ENCODE measurements at places on chromosomes 4 and X. TPM values are rescaled to one million over a fixed set of nuclear protein-coding genes. Genes with fewer than 3 reads are reported as not detected.

The PLS3 gene
- total RNA-seq = 2.6 TPM

The WAS gene
- 89.8 TPM for total RNA-seq

The TRIM75 gene
- not detected for total RNA-seq

The CYP4V2 gene
- total RNA-seq = 6.9 TPM

The CLTRN gene
- total RNA-seq = 0.52 TPM

The ALG13 gene
- total RNA-seq = 48.1 TPM

The SPANXN3 gene
- total RNA-seq = not detected

The AIFM1 gene
- 60.1 TPM for total RNA-seq

The USP17L15 gene
- total RNA-seq = not detected

The MAGEC3 gene
- not detected for total RNA-seq

GRCh38 chrX:16212024-16212423, 44.7 kb downstream of the MAGEB17 start:
- no peak for DNase-seq

DNA sequence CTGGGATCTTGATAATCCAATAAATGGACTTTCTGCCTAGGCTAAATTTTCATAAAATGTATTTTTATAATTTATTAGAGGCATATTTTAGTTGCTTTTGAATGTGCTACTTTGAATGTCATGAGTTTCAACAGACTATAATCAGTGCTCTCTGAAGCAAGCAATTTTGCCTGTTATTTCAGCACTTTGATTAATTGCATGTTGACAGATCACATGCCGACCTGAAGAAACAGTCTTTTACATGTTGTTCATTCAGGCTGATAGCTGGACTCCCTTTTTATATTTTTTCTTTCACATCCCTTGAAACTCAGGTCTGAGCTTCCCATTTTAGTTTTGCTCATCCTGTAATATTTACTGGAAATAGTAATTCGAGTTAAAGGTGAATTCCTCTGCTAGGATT, 341.0 kb downstream of the NAP1L3 start:
- no peak for DNase-seq

DNA sequence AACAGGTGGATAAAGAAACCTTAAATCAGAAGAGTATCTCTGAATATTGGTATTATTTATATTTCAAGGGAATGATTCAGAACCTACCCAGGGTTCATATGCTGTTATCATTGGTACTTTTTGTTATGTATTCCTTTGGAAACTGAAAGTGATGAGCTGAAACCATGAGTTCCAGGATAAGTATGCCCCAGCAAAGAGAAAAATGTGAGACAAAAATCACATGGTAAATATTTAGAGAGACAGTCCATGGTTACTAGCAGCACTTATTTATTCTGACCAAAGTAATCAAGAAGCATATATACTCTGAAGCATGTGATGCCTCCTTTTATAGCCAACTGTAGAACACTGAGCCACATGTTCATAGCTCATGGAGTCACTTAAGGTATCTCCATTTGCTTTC, 277.7 kb downstream of the ARAP2 start:
- no peak for DNase-seq

- no peak for DNase-seq
Observed at GRCh38 chr4:25174674-25175073, 14.4 kb upstream of the SEPSECS start.

GRCh38 chr4:162011089-162011488, 152.7 kb downstream of the FSTL5 start:
- DNase-seq = no peak

GRCh38 chrX:46572340-46572936, 1.1 kb upstream of the CHST7 start:
- peak; percentile 44 for DNase-seq

- DNase-seq = no peak
Observed at GRCh38 chr4:6540879-6541278, 34.1 kb upstream of the MAN2B2 start.

- DNase-seq = no peak
Observed at GRCh38 chr4:55330241-55330640, 15.8 kb upstream of the SRD5A3 start.

GRCh38 chrX:123736333-123736921, 3.6 kb upstream of the THOC2 start:
- DNase-seq = no peak

DNA sequence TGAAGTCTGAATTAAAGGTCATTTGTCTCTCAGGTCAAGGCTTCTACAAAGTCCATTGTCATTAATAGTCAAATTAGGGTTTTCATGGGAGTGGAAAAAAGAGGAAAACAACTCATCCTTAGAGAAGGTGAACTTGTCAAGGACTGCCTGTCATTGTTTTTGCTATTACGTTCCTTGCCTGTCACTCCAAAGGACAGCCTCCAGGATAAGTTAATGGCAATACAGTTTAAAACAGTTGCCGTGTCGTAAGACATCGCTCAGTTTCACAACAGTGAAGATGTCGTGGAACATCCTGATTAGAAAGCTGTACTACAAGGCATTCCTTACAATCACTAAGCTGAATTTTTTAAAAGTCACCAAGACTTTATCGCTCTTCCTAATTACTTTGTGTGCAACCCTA, 466.8 kb upstream of the SMIM31 start:
- no peak for DNase-seq

DNA sequence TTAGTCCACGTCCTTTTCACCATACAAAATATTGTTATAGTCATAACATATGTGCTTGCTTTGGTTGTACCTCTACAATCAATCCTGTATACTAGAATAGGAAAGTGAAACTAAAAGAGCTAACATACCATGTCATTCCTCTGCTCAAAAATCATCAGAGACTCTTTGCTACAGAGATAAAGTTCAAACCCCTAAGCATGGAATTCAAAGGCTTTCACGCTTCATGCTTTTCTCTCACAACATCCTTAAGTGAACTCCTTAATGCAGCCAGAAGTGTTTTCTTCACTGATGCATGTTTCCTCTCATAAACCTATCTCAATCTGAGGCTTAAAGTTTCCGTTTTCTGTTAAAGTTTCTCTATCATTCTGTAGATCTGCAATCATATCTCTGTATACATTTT, 744.6 kb upstream of the IGFBP7 start:
- DNase-seq = no peak

GRCh38 chr4:140286456-140286855, 87.0 kb upstream of the SCOC start:
- no peak for DNase-seq

- DNase-seq = no peak
Observed at GRCh38 chr4:79298484-79298883, 27.4 kb downstream of the NAA11 start.

DNA sequence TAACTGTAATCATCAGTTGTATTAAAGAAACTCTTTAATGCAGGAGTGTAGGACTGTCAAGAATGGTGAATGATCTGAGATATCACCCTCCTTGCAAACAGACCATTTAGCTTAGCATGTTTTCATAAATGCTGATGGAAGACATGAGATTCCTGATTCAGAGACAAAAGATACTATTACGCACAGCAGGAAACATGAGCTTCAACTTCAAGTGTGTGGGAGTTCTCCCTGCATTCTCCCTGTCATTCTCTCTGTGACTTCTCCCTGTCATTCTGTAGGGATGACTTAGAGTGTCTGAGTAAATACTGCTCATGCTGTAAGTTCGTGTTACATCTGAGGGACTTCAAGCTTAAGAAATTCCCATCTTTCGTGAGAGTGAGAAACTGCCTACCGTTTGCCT, 866.0 kb upstream of the PRKX start:
- no peak for DNase-seq

GRCh38 chr4:118968005-118968404, 79.4 kb downstream of the SYNPO2 start:
- peak; percentile 7 for DNase-seq

- no peak for DNase-seq
Observed at GRCh38 chr4:98519268-98519977, 139.0 kb downstream of the TSPAN5 start.

GRCh38 chr4:5710961-5711478, at the start of gene EVC:
TSS of gene EVC (plus strand) at chr4:5711201. CDS start at chr4:5711381, 180 bp downstream.
- no peak for DNase-seq

DNA sequence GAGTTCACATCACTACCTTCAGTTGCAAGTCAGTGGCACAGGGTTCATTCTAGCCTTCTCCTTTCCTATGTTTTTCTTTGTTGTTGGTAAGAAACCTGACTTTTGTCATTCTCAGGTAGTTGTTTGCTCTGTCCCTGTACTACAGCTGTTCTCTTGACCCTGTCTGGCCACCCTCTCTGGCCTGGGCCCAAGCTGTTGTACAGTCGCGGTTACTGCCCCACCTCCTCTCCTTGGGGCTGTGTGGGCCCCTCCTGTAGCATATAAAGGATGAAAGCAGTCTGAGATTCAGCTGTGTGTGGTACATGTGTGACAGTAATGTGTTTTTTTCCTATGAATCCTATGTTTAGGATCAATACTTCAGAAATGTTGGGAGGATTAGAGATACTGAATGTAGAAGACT, 12.5 kb downstream of the MOB1B start:
- DNase-seq = no peak

- no peak for DNase-seq
Observed at GRCh38 chr4:177789610-177790009, 347.4 kb upstream of the AGA start.

DNA sequence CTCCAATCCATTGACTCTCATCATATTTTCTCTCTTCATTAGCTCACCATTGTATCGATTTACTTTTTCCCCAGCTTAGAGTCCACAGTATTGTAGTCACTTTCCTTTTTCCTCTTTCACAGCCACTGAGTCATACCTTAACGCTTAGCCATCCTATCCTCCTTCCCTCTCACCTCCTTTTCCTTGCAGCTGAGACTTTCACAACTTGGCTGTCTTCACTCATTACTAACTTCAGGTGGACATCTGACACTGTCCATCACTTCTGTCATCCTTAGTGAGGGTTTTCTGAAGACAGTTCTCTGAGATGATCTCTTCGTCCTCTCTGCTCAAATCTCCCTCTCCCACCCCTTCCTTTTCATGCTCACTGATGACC, 70.5 kb upstream of the ESX1 start:
- DNase-seq = no peak

DNA sequence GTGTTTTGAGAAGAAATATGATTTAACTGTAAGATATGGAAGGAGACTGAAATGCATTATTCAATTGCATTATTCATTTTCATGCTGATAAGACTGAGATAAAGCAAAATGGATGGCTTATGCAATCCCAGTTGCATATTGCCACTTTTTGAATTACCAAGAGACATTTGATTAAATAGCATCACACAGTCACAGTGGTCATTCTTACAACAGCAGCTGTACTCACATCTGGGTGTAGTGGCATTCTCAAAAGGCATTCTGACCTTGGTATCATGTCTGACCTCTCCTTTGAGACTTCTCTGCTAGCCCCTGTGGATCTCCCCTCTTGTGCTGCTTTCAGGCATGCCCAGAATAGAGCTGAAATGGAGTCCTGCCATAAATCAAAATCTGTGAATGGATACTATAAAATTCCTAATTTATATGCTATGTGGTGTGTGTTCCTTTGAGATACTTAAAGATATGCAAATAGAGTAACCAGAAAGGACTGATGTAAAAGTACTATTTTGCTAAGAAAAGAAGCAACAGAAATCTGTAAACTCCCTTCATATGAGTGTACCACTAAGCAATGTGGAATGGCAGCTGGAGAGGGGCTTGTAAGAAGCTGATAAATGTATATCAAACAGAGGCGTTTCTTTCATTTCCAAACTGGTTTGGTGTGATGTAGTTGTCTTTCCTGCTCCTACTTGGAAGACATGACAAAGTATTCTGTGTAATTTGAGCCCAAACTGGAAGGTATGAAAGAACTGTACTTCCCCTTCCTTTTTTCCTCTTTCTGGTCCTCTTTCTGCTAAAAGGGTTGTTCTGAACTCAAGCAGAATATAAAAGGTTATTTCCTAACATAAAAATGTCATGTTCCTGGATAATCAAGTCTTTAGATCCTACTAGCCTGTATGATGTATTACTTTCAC, 25.4 kb upstream of the METAP1 start:
- no peak for DNase-seq

- DNase-seq = no peak
Observed at GRCh38 chr4:8383016-8383415, 57.5 kb downstream of the ACOX3 start.

DNA sequence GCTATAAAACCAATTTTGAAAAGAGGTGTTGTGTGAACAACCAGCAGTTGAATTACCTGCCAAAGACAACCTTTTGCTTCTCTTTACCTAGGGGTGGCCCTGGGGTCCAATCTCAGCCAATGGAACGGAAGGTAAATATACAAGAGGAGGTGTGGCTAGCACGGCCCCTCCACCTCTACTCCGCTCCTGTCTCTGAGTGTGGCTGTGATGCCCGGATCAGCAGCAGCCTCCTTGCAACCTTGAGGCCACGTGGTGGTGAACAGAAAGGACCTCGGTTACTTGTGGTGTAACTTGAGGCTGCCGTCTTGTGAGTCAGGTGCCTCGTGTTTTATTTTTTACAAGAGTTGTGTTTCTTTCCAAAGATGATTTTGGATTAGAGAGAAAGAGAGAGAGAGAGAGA, 121.5 kb upstream of the PPP2R3B start:
- no peak for DNase-seq

GRCh38 chr4:172725581-172725980, 443.0 kb upstream of the GALNT7 start:
- no peak for DNase-seq

DNA sequence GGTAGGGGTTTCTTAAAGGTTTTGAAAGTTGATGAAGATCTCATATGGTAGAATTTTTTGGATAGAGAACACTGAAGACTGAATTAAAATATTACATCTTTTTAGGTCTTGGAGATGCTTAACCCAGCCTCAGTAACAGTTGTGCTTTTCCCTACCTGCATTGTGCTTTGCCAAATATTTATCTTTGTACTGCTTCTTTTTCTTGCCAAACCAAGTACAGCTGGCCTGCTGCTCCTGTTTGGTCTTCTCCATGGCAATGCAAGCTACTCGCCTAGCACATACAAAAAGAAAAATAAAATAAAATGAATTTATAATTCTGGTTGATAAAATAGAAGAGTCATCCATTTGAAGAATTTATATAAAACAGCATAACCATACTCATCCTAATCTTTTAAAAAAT, 95.4 kb downstream of the NYX start:
- no peak for DNase-seq

- DNase-seq = no peak
Observed at GRCh38 chr4:99029018-99029735, 33.7 kb downstream of the METAP1 start.

- DNase-seq = peak; percentile 90
Observed at GRCh38 chrX:283115-283845, 2.1 kb downstream of the PLCXD1 start.

DNA sequence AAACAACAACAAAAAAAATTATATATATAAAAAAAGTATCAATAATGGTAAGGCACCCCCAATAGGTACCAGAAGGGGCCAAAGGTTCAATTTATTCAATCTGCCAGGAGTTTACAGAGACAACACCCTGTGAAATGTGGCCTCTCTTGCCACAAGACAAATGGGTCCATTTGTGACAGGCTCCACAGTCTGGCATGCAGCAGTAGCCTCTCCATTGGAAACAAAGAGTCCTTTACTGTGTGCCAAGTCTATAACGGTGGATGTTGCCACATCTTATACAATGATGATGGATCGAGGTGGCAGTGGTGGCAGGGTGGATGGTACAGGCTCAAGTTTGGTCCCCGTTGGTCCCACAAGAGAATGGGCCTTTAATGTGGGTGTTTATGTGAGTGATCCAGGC, 70.1 kb upstream of the SH3RF1 start:
- DNase-seq = no peak
